ENCODE measurements at places on chromosomes 1 and 21. TPM values are rescaled to one million over a fixed set of nuclear protein-coding genes. Genes with fewer than 3 reads are reported as not detected.

NTMT2 gene
- total RNA-seq: not detected

DNA sequence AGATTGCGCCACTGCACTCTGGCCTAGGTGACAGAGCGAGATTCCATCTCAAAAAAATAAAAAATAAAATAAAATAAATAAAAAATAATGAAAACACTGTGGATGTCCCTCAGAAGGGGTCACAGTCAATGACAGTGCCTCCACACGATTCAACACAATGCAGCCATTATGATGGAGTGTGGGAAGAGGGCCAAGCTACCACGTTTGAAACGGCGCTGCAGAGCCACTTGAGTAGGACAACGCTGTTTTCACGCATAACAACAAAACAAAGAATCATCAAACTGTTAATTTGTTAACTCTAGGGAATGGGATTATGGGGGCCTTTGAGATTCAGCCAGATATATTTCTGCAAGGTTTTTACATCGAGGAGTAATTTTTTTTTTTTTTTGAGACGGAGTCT lies 36.5 kb downstream of the NKAIN1 start:
- DNase-seq: no peak

ZNF695 gene
- 14.7 TPM for total RNA-seq

GRCh38 chr1:58816747-58817221 lies 32.9 kb upstream of the JUN start:
- DNase-seq: no peak

GRCh38 chr1:107669996-107670395 lies 295.0 kb downstream of the VAV3 start:
- DNase-seq: no peak

DNA sequence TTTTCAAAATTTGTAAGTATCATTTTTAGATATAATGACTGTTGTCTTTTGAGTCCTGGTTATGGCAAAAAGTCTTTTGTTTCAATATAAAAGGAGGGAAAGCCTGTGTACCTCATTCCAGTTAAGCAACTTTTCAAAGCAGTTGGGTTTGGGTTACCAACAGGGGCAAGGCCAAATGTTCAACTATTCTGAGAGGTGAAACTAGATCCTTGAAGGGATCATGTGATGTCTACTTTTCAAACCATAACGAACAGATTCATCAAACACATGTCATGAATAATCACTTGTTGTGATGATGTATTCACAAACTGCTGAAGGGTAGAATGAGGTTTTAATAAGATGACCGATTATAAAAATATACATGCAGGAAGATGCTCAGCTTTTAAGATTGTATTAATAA lies 171.3 kb downstream of the HHAT start:
- no peak for DNase-seq

ITLN1 gene
- not detected for total RNA-seq

DNA sequence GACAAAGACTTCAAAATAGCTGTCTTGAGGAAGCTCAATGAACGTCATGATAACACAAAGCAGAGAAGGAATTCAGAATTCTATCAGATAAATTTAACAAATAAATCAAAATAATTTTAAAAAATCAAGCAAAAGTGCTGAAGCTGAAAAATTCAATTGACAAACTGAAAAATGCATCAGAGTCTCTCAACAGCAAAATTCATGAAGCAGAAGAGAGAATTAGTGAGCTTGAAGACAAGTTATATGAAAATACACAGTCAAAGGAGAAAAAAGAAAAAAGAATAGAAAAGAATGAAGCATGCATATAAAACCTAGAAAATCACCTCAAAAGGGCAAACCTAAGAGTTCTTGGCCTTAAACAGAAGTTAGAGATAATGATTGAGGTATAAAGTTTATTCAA lies 21.0 kb upstream of the UHMK1 start:
- no peak for DNase-seq

GRCh38 chr1:143736562-143736961 lies 235.2 kb downstream of the FAM72C start:
- DNase-seq: no peak

GRCh38 chr1:42138586-42138985 lies 14.6 kb upstream of the GUCA2B start:
- DNase-seq: no peak

DNA sequence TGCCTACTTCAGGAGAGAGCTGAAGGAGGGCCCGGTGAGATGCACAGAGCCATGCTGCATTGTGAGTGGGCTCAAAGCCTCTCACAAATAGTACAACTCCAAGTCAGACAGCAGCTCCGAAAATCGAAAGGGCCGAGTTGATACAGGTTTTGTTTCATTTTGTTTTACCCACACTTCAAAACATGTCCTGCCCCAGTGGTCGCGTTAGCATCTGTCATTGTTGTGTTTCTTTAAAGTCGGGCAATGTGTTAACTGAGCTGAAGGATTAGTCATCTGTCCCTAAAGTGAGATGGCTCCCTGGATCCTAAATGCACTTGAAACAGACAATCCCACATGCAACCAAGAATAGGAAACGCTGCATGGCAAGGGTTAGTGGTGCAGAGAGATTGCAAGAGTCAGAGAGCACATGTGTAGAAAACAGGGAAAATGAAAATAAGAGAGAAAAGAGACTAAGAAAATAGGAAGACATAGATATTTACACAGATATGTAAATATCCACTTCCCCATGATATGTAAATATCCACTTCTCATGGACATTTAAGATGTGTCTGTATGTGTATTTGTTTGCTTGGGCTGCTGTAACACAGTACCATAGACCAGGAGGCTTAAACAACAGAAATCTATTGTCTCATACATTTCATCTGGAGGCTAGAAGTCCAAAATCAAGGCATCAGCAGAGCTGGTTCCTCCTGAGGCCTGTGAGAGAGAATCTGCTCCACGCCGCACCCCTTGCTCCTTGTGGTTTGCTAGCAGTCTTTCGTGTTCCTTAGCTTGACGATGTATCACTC lies 131.4 kb upstream of the RAB4A start:
- no peak for DNase-seq

CACNA1S gene
- not detected for total RNA-seq

DNA sequence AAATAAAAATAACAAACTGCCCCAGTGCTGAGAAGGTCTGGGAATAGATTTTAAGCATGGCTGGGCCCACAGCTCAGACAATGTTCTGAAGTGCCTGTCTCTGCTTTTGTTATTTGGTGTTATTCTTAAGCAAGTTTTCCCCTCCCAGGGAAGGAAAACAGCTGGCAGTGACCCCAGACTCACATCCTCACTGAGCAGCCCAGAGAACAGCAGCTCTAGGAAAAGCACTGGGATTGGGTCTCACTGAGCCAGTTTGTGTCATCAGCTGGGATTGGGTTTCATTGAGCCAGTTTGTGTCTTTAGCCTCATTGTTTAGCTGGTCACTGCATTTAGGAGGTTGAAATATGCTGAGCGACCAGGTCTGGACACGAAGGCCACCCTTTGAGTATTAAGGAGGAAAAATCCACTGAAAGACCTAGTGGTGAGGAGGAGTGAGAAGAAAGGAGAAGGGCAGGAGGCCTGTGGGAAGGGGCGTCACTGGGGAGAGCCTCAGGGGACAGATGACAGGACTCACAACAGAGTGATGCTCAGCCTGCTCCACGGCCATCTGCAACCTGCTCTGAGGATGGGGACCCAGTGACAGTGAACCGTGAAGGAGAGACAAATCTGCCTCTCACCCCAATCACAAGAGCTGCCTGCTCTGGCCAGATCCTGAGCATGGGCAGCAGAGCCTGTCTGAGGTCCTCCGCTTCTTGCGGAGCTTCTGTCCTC lies 103.8 kb downstream of the TOMM20 start:
- DNase-seq: no peak

S100A5 gene
- 0.72 TPM for total RNA-seq

TNFRSF9 gene
- total RNA-seq: 0.23 TPM

NTPCR gene
- 46.8 TPM for total RNA-seq

DNA sequence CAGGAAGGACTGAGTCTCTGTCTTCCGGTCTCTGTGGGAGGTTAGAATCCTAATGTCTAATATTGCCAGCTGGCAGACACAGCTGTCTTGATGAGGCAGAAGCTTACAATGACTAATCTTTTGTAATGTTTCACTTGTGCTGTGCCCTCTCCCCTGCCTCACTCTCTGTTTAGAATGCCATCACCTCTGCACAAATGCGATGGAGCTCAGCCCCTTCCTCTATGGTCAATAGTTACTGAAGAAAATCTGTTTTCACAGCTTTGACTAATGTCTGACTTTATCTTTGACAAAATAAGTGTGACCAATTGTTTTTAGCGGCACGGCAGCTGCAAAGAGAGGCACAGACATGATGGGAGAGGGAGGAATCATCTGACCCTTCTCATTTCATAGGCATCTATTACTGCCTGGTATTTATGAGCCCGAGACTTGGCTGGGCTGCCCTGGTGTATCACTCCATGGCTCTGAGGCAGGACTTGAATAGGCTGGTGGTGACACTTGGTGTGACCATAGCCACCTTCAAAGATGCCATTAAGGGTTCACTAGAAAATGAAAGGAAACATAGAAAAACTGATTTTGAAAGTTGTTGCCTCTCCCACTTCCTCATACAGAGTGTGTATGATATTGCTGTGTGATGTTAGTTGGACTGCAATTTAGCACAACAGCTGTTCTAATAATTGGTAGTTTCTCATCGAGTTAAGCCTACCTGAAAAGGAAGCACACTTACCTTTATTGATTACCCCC lies 163.2 kb upstream of the NBPF11 start:
- no peak for DNase-seq

GRCh38 chr1:209567698-209568175 lies 15.8 kb upstream of the CAMK1G start:
- DNase-seq: no peak

ARID1A gene
- total RNA-seq: 110 TPM

DNA sequence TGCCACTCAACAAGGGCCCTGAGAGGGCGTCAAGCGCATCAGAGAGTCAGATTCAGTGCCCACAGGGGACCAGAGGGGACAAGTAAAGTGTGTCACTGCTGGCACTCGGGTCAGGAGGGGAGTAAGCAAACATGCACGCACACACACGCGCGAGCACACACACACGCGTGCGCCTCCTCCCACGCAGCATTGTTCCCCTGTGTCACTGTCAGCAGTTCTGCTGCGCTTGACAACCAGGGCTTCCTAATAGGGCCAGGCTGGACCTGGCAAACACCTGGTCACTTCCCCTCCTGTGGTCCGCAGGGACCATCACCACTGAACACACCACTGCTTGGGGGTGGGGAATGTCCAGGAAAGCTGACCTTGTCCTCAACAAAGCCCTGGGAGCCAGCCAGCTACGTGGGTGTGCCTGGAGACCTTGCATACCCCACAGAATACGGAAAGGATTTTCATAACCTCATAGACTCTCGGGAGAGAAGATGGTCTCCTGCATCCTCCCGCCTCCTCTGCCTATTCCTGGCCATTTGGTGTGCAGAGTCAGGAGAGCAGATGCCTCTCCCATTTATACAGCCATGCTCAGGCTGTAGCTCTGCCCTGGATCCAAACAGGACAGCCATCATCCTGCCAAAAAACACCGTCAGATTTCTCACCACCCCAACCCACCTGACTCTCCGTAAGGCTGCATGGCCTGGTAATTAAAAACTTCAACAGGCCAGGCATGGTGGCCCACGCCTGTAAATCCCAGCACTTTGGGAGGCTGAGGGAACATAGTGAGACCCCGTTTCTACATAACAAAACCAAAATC lies 73.2 kb downstream of the SSBP3 start:
- no peak for DNase-seq

DNA sequence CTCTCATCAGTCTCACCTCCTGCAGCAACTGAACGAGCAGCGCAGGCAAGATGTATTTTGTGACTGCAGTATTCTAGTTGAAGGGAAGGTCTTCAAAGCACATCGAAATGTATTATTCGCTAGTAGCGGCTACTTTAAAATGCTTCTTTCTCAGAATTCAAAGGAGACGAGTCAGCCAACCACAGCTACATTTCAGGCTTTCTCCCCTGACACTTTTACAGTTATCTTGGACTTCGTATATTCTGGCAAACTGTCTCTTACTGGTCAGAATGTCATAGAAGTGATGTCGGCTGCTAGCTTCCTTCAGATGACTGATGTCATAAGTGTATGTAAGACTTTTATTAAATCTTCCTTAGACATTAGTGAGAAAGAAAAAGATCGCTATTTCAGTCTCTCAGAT lies 53.7 kb downstream of the ZBTB8A start:
- no peak for DNase-seq

ALX3 gene
- not detected for total RNA-seq

DNASE2B gene
- not detected for total RNA-seq

DNA sequence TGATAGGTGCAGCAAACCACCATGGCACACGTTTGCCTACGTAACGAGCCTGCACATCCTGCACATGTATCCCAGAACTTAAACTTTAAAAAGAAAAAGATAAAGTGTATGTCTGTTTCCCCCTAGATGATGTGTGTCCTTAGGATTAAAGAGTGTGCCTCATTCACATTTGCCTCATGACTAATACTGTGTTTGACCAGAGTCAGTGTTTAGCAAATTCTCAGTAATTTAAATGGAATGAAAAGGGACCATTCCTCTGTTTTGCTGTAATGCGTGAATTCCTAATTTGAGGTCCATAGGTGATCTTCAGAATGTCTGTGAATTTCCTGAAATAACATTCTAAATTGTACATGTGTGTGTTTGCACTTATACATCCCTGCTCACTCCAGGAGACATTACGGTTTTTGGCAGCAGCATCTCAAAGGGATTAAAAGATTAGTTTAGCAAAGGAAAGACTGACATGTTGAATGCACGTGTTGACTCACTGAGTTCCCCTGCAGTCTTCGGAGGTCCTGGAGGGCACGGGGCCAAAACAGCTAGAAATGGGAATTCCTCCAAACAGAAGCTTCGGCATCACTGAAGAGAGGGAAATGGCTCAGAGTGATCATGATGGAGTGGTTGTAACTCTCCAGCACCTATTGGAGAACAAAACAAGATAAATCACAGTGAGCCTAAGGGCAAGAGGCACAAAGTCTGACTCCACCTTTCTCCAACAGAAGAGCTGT lies 19.1 kb upstream of the SLC35F3 start:
- DNase-seq: no peak

CD5L gene
- not detected for total RNA-seq

SETD4 gene
- total RNA-seq: 15.6 TPM

- no peak for DNase-seq
These were observed 95.9 kb downstream of the DISP1 start for GRCh38 chr1:222910699-222911098.

Data from Panc1 (cell line).